8988T (cell line): ENCODE measurements at places on chromosomes 4 and X.

- no peak for DNase-seq
Measured at GRCh38 chrX:30538271-30538670, 39.3 kb downstream of the TASL start.

DNA sequence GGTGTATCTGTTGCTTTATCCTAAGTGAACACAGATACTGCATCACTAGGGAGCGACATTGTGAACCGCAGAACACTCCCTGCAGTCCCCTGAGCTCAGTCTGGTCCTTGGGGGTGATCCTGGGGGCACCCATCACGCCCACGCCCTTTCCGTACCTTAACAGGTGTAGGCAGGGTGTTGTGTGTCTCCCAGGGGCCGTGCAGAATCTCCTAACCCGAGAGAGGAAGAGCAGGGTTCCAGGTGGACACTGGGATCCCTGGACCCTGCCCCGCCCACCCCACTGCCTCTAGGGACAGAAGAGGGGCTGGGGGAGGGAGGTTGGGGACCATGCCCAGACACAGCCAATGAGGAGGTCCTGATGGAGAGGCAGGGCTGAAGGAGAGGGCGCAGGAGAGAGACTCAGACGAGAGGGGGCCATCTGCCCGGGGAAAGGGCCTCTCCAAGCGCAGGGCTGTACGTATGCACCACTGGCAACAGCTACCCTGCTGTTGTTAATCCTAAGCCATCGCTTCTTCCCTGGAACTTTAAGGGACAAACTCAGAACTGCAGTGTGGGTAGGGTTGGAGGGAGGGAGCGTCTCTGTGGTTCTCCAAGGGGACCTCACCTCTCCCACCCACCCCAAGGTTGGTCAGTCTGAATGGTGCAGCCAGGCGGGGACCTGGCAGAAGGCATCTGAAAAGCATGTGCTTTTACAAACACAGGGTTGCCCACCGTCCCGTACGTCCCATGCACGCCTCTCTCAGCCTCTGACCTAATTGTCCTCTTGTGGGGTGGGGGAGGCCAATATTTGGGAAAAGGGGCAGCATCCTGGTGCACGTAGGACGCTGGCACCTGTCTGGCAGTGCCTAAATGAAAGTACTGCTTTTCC lies 2.5 kb downstream of the P2RY8 start:
- no peak for DNase-seq

DNA sequence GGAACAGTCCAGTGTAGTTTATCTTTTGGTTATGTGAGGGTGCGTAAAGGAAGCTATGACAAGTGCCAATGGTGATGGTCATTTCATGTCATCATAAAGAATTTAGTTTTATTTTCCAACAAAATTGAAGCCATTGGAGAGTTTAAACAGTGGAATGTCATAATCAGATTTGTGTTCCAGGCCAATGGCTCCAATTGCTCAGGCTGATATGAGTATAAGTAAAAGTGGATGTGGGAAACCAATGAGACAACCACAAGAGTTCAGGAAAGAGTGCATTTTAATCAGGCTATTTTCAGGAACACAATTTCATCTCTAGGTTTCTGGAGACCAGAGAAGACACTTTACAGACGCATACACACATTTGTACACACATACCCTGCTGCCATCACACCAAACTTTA lies 20.7 kb downstream of the SPANXC start:
- no peak for DNase-seq

DNA sequence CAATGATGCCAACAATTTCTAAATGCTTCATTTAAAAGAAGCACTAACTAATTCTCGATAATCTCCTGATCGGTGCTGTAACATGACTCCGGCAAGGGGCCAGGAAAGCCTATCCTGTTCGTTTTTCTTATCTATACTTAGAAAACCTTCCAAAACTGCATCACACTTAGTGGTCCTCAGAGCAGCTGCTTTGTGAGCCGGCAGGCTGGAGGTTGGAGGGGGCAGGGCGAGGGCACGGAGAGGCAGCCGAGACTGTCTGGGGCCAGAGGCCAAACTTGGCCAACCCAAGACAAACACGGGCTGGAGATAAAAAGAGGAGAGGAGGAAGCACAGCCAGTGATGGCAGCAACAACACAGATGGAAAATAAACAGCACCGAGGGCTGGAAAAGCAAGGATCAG lies 455.7 kb downstream of the BCOR start:
- DNase-seq: no peak

- no peak for DNase-seq
Measured at GRCh38 chr4:187586892-187587291, 408.7 kb upstream of the ZFP42 start.

DNA sequence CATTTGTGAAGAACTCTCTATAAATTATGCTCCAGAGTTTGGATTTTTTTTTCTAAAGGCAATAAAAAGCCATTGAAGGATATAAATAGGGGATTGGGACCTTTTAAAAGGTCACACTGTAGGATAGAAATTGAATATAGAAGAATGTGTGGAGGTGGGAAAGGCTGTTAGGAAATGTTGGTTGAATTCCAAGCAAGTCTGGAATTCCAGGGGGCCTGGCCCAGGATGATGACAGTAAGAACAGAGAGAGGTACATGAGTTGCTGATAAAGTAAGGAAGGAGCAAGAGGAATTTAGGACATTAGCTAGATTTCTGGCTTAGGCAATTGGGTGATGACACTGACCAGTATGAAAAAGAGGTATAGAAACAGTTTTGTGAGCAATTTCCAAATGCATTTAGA lies 95.4 kb upstream of the USP38 start:
- no peak for DNase-seq

GRCh38 chr4:77927991-77928925 lies 65.6 kb downstream of the MRPL1 start:
- no peak for DNase-seq

DNA sequence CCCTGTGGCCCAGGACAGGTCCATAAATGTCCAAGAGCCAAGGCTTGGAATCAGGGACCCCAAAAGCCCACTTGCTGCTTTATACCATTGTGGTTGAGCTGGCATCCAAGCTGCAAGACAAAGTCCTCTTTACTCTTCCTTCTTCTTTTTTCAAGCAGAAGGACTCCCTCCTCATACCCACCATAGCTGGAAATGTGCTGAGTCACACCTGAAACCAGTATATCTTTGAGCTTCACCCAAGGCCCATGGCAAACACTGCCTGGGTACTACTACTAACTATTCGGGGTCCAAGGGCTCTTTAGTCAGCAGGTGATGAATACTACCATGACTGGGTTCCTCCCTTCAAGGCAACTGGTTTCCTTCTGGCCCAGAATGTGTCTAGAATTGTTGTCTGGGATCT lies 37.3 kb upstream of the NMU start:
- no peak for DNase-seq

GRCh38 chrX:46710425-46710824 lies 48.5 kb downstream of the SLC9A7 start:
- no peak for DNase-seq
